Liver (tissue), 10 donors: ENCODE measurements at places on chromosomes 11 and 22. TPM values are rescaled to one million over a fixed set of nuclear protein-coding genes. Genes with fewer than 3 reads are reported as not detected.
A peak's percentile ranks its signal among the peaks of the same experiment; 100 is the strongest.

DNA sequence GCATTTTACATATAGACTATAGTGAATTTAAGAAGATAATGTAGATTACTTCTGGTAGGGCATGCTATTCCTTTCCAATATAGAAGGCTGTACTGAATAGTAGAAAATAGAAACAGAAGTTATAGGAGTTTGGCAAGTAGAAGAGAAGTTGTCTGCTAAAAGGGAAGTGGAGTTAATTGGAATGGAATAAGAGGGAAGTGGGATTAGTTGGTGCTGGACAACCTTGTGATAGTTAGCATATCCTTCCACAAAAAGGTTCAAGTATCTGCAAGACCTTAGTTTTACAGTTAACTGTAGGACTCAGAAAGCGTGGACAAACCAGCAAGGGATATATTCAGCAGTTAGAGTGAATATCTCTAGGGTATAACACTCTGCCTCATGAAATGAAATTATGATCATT is 185.5 kb downstream of the SWAP70 start:
- H3K27me3 ChIP-seq = no peaks in the 10 kb centered on the region
- DNase-seq = no peak
- no peak overlapping the region for H3K4me3 ChIP-seq
- no peak overlapping the region for H3K27ac ChIP-seq
- H3K36me3 ChIP-seq = no peaks in the 10 kb centered on the region

- peak overlapping the region; percentile 26 for H3K27ac ChIP-seq
- H3K27me3 ChIP-seq = no peaks in the 10 kb centered on the region
- peaks cover 63% of the 10 kb centered on the region for H3K4me1 ChIP-seq
Observed at GRCh38 chr11:72773291-72773690, 20.6 kb downstream of the STARD10 start.

DNA sequence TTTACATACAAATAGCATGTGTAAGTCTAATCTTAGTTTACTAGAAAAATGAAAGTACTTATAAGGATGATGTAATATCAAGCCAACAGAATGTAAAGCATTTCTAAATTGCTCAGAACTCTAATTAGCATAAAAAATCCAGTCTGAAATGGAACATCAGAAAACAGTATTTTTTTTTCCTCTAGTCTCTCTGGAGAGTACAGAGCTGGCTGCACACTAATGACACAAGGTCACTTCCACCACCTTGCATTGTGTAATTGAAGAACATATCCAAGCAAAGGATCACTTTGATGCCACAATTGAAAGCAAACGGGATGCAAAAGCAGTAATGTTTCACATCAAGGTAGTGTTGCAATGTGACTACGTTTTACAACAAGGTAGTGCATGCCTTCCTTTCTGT is 548.0 kb upstream of the LUZP2 start:
- H3K36me3 ChIP-seq = no peaks in the 10 kb centered on the region
- H3K27ac ChIP-seq = no peak overlapping the region
- no peak overlapping the region for H3K4me3 ChIP-seq
- DNase-seq = no peak
- no peaks in the 10 kb centered on the region for H3K27me3 ChIP-seq

DNA sequence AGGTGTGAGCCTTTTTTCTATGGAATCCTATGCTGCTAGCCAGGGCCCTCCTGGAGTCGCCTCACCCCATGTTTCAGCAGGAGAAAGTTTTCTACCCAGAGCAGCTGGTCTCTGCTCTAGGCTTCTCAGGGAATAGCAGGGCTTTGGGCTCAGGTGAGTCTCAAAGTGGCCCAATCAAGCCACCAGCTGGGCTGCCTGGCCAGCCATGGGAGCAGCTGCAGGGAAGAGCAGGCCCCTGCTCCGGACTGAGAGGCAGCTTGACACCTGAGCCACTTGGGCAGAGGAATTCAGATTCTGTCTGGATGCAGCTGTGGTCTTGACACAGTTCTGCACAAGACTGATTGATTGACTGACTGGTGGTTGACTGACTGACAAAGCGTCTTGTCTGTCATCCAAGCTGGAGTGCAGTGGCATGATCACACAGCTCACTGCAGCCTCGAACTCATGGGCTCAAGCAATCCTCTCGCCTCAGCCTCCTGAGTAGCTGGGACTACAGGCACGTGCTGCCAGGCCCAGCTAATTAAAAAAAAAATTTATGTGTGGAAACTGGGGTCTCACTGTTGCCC is 57.5 kb upstream of the ARFGAP3 start:
- peak overlapping the region; percentile 59 for H3K27ac ChIP-seq
- no peaks in the 10 kb centered on the region for H3K27me3 ChIP-seq
- no peak for DNase-seq
- no peak overlapping the region for H3K4me3 ChIP-seq

- no peak overlapping the region for H3K4me3 ChIP-seq
- no peaks in the 10 kb centered on the region for H3K36me3 ChIP-seq
- no peak overlapping the region for H3K27ac ChIP-seq
- H3K27me3 ChIP-seq = no peaks in the 10 kb centered on the region
Observed at GRCh38 chr11:74370123-74370522, 28.1 kb downstream of the PGM2L1 start.

GRCh38 chr11:27319072-27319471 is 43.9 kb downstream of the CCDC34 start:
- no peak overlapping the region for H3K27ac ChIP-seq
- no peak for DNase-seq
- no peaks in the 10 kb centered on the region for H3K27me3 ChIP-seq
- no peaks in the 10 kb centered on the region for H3K4me1 ChIP-seq
- H3K36me3 ChIP-seq = no peaks in the 10 kb centered on the region
- H3K4me3 ChIP-seq = no peak overlapping the region

- H3K36me3 ChIP-seq = no peaks in the 10 kb centered on the region
- no peaks in the 10 kb centered on the region for H3K4me1 ChIP-seq
- no peak overlapping the region for H3K27ac ChIP-seq
- no peak for DNase-seq
Observed at GRCh38 chr11:132838627-132839026, 693.7 kb downstream of the OPCML start.

LRRC32 gene
- 7.4 TPM for total RNA-seq

PKDREJ gene
- under 0.01 TPM for total RNA-seq

NAV2 gene
- total RNA-seq = 6.3 TPM
